CD14-positive monocyte (primary cell): ENCODE measurements at places on chromosomes 3 and 15. TPM values are rescaled to one million over a fixed set of nuclear protein-coding genes. Genes with fewer than 3 reads are reported as not detected.

The WDR93 gene
- polyA plus RNA-seq, result not detected in 2 replicates

The RAD51 gene
- polyA plus RNA-seq, result not detected

The TNFAIP8L3 gene
- polyA plus RNA-seq, result not detected in 2 replicates

The RPL39L gene
- polyA plus RNA-seq, result 3.1 TPM

The MGLL gene
- 6.4 and 9.5 TPM in 2 replicates for polyA plus RNA-seq

The MRAS gene
- polyA plus RNA-seq, result 7.7 and 13.2 TPM in 2 replicates

The CHST13 gene
- 16.6 and 38.4 TPM in 2 replicates for polyA plus RNA-seq

The ADCY5 gene
- polyA plus RNA-seq, result not detected in 2 replicates

The CLDND1 gene
- 30.7 and 91.8 TPM in 2 replicates for polyA plus RNA-seq

The GHSR gene
- polyA plus RNA-seq, result not detected

The SCAP gene
- polyA plus RNA-seq, result 27.8 TPM

The AADACL2 gene
- not detected for polyA plus RNA-seq

The CCR8 gene
- not detected for polyA plus RNA-seq

The MESP2 gene
- polyA plus RNA-seq, result not detected

The SLC28A1 gene
- not detected for polyA plus RNA-seq

The CGNL1 gene
- polyA plus RNA-seq, result not detected in 2 replicates

The GOLGA6L7 gene
- polyA plus RNA-seq, result not detected

The POMGNT2 gene
- polyA plus RNA-seq, result 4.4 TPM

The GABRG3 gene
- not detected in 2 replicates for polyA plus RNA-seq

The KPNA1 gene
- 5.3 and 18.0 TPM in 2 replicates for polyA plus RNA-seq

The TIMP4 gene
- polyA plus RNA-seq, result 0.04 TPM in 1 of 2 replicates, not detected in the other

The TRIM42 gene
- polyA plus RNA-seq, result not detected in 2 replicates

The IFT122 gene
- 3.6 TPM for polyA plus RNA-seq

The HDC gene
- 0.11 TPM for polyA plus RNA-seq

The KLHL40 gene
- not detected for polyA plus RNA-seq

The CNTN3 gene
- not detected for polyA plus RNA-seq

The HMCES gene
- polyA plus RNA-seq, result 6.6 and 11.9 TPM in 2 replicates

The SMCO1 gene
- polyA plus RNA-seq, result not detected in 2 replicates

The ZBTB20 gene
- polyA plus RNA-seq, result 3.2 TPM

The ITIH1 gene
- polyA plus RNA-seq, result 0.75 TPM

The PEX5L gene
- not detected in 2 replicates for polyA plus RNA-seq

The EPHA3 gene
- not detected in 2 replicates for polyA plus RNA-seq

The KBTBD13 gene
- not detected for polyA plus RNA-seq

The SGO1 gene
- 0.42 TPM for polyA plus RNA-seq

The PDZRN3 gene
- not detected in 2 replicates for polyA plus RNA-seq

The SLC2A2 gene
- polyA plus RNA-seq, result not detected

The CD200 gene
- polyA plus RNA-seq, result 0.09 and 0.12 TPM in 2 replicates

The RAB11A gene
- 116 and 180 TPM in 2 replicates for polyA plus RNA-seq

The C3orf20 gene
- polyA plus RNA-seq, result not detected

The GOLGA6L24 gene
- not detected for polyA plus RNA-seq

The MUSTN1 gene
- 12.8 and 13.7 TPM in 2 replicates for polyA plus RNA-seq

The ADPRH gene
- 8.9 and 10.6 TPM in 2 replicates for polyA plus RNA-seq

The CAMK2N2 gene
- polyA plus RNA-seq, result not detected

The ALDH1A2 gene
- polyA plus RNA-seq, result 5.1 TPM
